ENCODE measurements at places on chromosomes 11 and 22. TPM values are rescaled to one million over a fixed set of nuclear protein-coding genes. Genes with fewer than 3 reads are reported as not detected.
A peak's percentile ranks its signal among the peaks of the same experiment; 100 is the strongest.

DNA sequence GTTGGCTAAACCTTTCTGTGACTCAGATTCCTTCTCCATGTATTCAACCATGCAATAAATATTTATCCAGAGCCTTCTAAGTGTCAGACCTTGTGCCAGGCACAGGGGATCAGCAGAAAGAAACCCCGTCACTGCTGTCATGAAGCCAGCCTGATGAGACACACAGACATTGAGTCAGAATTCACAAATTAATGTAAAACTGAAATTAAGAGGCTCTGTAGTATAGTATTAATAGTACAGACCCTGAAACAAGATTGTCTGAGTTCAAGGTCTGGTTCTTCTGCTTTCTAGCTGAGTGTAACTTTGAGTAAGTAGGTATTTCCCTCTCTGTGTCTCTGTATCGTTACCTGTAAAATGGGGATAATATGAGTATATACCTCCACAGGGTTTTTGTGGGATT lies 46.9 kb downstream of the ME3 start:
- peak overlapping the region; percentile 65 for H3K27ac ChIP-seq
- H3K4me1 ChIP-seq = peaks cover 52% of the 10 kb centered on the region
- no peaks in the 10 kb centered on the region for H3K36me3 ChIP-seq
- no peak overlapping the region for H3K4me3 ChIP-seq

Gene RFPL1
- total RNA-seq = not detected

GRCh38 chr11:134632347-134633119 lies 220.5 kb upstream of the B3GAT1 start:
- H3K4me1 ChIP-seq = no peaks in the 10 kb centered on the region
- H3K4me3 ChIP-seq = no peak overlapping the region
- H3K27me3 ChIP-seq = no peaks in the 10 kb centered on the region
- no peaks in the 10 kb centered on the region for H3K36me3 ChIP-seq
- H3K27ac ChIP-seq = no peak overlapping the region

- no peaks in the 10 kb centered on the region for H3K27me3 ChIP-seq
- no peaks in the 10 kb centered on the region for H3K36me3 ChIP-seq
- DNase-seq = no peak
- no peaks in the 10 kb centered on the region for H3K4me1 ChIP-seq
- H3K27ac ChIP-seq = no peak overlapping the region
These were observed 55.8 kb upstream of the ADSL start for GRCh38 chr22:40290516-40290915.

Gene UCP3
- 1.2 TPM for total RNA-seq

DNA sequence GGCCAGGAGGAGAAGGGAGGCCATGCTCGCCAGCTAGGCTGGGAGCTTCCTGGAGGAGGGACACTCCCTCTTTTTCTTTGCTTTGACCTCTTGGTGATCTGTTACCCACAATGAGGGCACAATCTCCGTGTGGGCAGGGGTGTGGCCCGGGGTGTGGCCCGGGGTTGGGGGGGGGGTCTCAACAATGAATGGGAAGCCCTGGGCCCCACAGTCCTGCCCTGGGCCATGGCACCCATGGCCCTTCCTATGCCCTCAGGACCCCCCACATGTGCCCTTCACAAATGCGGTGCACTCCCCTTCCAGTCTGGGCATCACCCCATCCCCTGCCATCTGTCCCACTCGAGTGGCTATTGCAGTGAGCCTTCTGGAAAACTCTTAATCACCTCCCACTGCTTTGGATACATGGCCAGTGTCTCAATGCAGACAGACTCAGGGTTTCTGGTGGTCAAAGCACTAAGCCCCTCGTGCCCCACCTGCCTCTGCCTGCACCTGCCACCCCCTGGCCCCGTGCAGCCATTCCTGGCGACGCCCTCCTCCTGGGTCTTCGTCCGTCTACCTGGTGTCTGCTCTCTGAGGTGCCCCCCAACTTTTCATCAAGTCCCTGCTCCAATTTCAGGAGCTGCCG lies 611.3 kb downstream of the TBC1D22A start:
- H3K36me3 ChIP-seq = no peaks in the 10 kb centered on the region
- DNase-seq = no peak
- no peaks in the 10 kb centered on the region for H3K27me3 ChIP-seq

DNA sequence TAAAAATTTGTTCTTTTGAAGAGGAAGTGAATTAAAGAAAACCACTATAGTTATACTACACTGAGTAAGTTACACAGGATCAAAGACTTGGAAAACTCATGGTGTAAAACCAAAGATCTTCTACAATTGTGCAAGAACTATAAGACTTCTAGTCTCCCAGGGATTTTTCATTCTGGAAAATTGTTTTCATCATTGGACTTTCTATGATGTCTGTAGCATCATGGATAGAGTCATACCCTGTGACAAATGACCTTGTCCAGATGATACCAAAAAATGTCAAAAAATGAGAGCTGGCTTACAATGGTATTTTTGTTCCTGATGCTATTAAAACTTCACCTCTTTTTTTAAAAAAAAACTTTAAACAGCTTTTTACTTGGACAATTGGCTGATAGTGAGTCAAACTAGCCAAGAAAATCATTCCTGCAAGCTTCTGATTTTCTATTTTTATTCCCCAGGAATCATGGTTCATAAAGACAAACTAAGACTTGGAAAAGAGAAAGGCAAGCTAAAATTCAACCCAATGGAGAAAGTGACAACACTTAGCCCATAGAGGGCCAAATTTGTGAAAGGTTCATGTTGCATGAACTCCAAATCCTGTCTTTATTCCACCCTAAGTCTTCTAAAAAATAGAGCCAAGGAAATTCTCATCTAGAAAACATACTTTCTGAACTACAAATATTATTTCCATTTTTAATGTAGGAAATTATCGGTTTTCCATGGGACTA lies 30.7 kb downstream of the ME3 start:
- peak overlapping the region; percentile 18 for H3K27ac ChIP-seq
- no peaks in the 10 kb centered on the region for H3K36me3 ChIP-seq
- no peak for DNase-seq
- H3K27me3 ChIP-seq = no peaks in the 10 kb centered on the region
- H3K4me3 ChIP-seq = no peak overlapping the region

DNA sequence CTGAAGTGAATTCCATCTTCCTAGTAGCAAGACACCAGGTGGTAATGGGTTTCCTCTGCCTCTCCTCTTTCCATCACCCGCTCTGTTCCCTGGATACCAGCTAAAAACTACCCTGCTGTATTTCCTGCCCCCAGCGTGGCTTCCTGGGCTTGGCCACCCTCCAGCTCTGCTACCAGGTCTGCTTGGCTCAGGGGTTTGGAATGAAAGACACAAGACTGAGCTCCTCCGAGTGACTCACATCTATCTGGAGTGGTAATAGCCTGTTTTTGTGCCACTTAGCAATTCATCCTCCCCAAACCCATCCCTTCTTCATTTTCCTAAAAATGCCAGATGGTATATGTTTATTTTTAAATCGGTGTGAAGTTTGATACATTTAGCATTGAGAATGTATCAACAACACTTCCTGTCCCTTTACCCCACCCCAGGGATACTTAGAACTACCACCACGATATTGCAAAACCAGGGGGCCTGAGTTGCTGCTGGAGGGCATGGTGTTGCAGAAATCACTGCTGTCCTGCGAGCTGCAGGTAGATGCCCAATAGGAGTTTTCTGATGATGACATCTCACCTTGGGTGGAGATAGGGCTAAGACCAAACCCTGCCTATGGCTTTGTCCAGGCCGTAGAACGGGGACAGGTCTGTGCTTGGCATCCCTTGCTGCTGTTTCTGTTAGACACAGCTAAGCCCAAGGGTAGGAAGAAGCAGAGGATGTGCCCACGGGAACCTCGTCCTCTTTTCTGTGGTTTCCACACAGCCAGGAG lies 7.5 kb upstream of the MICAL3 start:
- H3K4me1 ChIP-seq = peaks cover 26% of the 10 kb centered on the region
- H3K4me3 ChIP-seq = no peak overlapping the region
- no peaks in the 10 kb centered on the region for H3K27me3 ChIP-seq
- H3K36me3 ChIP-seq = no peaks in the 10 kb centered on the region

GRCh38 chr11:119361056-119361787 lies 14.7 kb upstream of the MFRP start:
- H3K27ac ChIP-seq = peak overlapping the region; percentile 79
- no peaks in the 10 kb centered on the region for H3K27me3 ChIP-seq
- no peak overlapping the region for H3K4me3 ChIP-seq
- no peak for DNase-seq

All from vagina (tissue), 2 donors.